ENCODE measurements at places on chromosomes 12 and 14.

DNA sequence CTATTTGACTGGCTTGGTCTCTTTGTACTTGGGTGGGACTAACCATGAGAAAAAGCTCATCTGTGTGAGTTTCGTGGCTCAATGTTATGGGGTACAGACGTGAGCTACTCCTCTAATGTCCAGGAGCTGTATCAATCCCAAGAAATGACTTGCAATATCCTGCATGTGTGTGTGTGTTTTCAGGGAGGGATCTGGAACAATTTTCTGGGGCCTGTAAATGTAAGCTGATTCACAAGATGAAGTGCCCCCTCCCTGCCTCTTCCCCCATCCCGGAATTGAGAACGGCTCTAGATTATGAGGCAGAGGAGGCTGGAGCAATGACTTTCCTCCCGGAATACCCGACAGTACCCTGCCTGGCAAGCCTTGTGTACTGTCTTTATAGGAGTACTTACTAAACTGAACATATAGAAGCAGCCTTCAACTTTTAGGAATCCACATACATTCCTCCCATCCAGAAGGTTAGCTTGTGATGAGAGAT lies 53.9 kb downstream of the TMX1 start:
- H3K27ac ChIP-seq = no peak overlapping the region
- no peaks in the 10 kb centered on the region for H3K27me3 ChIP-seq
- no peaks in the 10 kb centered on the region for H3K36me3 ChIP-seq
- DNase-seq = no peak
- peaks cover 8% of the 10 kb centered on the region for H3K4me1 ChIP-seq
- no peak overlapping the region for H3K4me3 ChIP-seq

- no peaks in the 10 kb centered on the region for H3K36me3 ChIP-seq
- peak overlapping the region; percentile 97 for H3K27ac ChIP-seq
- peak; percentile 92 for DNase-seq
Measured at GRCh38 chr12:113222730-113223531, 1.7 kb downstream of the TPCN1 start.

GRCh38 chr14:85438481-85438942 lies 91.4 kb upstream of the FLRT2 start:
- no peaks in the 10 kb centered on the region for H3K27me3 ChIP-seq
- no peaks in the 10 kb centered on the region for H3K36me3 ChIP-seq
- no peak overlapping the region for H3K27ac ChIP-seq
- no peak for DNase-seq
- no peak overlapping the region for H3K4me3 ChIP-seq

DNA sequence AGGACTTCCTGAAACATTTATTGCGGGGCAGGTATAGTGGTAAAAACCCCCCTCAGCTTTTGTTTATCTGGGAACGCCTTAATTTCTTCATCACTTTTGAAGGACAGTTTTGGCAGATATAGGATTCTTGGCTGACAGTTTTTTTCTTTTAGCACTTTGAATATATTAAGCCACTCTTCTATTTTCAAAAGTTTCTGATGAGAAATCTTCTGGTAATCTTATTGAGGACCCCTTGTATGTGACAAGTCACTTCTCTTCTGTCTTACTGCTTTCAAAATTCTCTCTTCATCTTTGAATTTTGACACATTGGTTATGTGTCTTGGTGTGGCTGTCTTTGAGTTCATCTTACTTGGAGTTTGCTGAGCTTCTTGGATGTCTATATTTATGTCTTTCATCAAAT lies 59.1 kb downstream of the ATP23 start:
- no peak overlapping the region for H3K27ac ChIP-seq
- no peaks in the 10 kb centered on the region for H3K36me3 ChIP-seq
- no peak overlapping the region for H3K4me3 ChIP-seq

DNA sequence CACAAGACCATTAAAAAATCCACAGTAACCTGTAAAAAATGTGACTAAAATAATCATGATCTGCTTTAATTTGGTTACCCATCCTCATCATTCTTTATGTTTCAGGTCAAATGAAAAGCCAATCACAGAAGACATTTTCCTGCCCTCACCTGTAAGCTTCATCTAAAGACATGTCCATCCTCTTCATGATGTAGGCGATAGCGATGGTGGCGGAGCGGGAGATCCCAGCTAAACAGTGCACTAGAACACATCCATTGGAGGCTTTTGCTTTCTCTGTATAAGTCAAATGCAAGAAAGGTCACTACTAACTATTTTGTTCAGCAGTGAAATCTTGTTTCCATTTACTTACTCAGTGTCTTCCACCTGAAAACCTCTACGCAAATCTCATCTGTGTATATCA lies 82.6 kb downstream of the DUSP16 start:
- DNase-seq = no peak
- H3K4me3 ChIP-seq = no peak overlapping the region
- no peaks in the 10 kb centered on the region for H3K27me3 ChIP-seq
- peaks cover 17% of the 10 kb centered on the region for H3K36me3 ChIP-seq
- no peaks in the 10 kb centered on the region for H3K4me1 ChIP-seq
- no peak overlapping the region for H3K27ac ChIP-seq

- no peaks in the 10 kb centered on the region for H3K27me3 ChIP-seq
- no peaks in the 10 kb centered on the region for H3K4me1 ChIP-seq
- no peaks in the 10 kb centered on the region for H3K36me3 ChIP-seq
- H3K4me3 ChIP-seq = no peak overlapping the region
- peak overlapping the region; percentile 23 for H3K27ac ChIP-seq
Measured at GRCh38 chr14:26841326-26841725, 243.5 kb upstream of the NOVA1 start.

DNA sequence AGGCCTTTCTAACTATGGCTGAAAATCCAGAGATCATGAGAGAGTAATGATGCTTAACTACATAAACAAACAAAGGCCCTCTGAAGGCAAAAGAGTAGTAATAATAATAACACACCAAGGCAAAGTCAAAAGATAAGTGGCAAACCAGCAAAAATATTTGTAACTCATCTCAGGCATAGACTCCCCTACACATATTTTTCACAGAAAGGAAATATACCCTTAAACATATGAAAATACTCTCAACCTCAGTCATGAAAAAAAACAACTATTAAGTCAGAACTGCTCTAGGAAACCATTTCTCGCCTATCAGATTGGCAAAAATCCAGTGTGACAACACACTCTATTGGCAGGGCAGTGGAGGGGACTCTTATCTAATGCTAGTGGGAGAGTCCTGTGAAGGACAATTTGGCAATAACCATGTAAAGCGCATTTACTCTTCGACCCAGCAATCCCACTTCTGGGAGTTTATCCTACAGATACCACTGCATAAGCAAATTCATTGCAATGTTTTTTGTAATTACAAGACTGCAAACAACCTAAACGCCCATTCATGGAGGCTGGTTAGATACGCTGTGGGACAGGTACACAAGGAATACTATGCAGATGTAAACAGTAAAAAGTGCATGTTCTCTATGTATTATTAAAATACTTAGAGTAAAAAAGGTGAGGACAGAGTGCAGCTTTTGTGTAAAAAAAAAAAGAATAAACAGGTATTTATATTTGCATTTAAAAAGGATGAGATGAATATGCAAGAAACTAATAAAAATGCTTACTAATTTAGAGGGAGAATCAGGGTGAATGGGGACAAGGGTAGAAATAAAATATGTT lies 26.0 kb upstream of the IL22 start:
- no peak for DNase-seq
- H3K4me1 ChIP-seq = no peaks in the 10 kb centered on the region
- H3K27ac ChIP-seq = no peak overlapping the region

DNA sequence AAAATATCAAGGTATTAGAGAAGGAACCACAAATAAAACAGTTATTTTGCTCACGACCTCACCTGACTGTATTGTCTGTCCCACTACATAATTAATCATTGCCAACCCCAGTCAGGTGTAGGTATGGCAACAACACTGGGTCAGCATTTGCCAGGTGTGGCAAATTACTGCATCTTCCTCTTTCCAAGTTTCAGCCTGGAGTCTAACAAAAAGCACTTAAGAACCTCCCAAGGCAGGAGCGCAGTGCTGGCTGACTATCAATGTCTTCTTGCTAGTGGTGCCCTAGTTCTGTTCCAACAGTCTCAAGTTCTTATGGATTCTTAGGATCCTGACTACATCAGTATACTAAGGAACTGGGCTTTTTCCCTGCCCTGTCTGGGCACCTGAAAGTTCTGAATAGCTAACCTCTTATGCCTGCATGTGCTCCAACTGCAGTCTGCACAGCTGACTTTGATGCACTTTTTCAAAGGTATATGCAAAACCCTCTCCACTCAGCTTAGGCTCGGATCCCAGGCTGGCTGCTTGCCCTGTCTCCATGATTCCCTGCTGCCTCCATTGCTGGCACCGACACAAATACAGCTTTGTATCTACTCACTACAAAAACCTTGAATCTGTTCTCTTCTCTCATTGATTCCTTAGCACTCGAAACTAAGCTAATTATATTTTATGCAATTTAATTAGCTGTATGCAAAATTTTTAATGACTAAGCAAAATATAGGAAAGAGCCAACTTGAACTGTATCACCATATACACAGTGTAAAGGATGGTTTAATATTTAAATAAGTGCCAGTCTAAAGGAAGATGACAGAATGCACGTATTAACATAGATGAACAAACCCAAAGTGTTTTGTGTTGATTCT lies 113.3 kb downstream of the PRKD1 start:
- no peaks in the 10 kb centered on the region for H3K27me3 ChIP-seq
- no peak overlapping the region for H3K4me3 ChIP-seq
- peaks cover 25% of the 10 kb centered on the region for H3K4me1 ChIP-seq
- H3K27ac ChIP-seq = no peak overlapping the region
- DNase-seq = no peak

DNA sequence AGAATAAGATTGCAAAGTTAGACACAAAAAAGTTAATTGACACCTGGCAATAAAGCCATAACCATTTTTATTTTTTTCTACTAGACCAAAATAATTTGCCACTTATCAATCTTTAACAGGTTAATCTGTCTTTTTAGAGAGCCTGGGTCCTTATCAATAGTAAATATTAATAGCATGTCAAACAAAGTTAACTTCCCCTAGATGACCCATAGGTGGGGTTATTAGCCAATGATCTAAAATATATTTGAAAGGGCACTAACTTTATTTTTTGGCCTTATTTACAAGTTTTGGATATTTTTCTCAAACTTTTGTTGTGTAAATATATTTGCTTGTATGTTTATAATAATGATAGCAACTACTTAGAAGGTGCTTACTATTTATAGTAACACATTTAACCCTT lies 3.9 kb downstream of the ANKRD33 start:
- DNase-seq = no peak
- no peak overlapping the region for H3K4me3 ChIP-seq
- H3K36me3 ChIP-seq = no peaks in the 10 kb centered on the region
- no peak overlapping the region for H3K27ac ChIP-seq

- H3K4me3 ChIP-seq = no peak overlapping the region
- DNase-seq = no peak
- no peaks in the 10 kb centered on the region for H3K27me3 ChIP-seq
- H3K27ac ChIP-seq = no peak overlapping the region
- H3K4me1 ChIP-seq = no peaks in the 10 kb centered on the region
Measured at GRCh38 chr12:68878846-68879245, 54.1 kb downstream of the CPM start.

DNA sequence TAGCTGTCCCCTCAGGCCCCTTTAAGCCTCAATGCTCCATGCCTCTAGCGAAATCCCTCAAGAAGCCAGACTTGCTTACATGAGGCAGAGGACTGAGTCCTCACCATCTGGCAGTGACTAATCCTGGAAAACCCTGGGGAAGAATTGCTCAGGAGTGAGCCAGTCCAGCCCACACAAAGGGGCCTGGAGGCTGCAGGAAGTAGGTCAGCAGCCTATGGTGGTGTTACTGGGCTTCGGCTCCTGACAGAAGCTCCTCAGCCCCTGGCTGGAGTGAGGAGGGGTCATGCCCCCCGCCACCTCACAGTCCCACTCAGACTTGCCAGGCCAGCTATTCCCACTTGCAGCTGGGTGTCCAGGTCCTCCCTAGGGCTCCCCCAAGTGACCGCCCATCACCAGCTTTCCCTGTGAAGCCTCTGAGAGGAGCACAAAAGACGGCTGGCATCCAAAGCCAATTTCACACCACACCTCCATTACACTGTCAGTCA lies 250.5 kb downstream of the DPF3 start:
- peaks cover 11% of the 10 kb centered on the region for H3K4me1 ChIP-seq
- DNase-seq = no peak
- no peak overlapping the region for H3K27ac ChIP-seq
- H3K27me3 ChIP-seq = no peaks in the 10 kb centered on the region
- no peak overlapping the region for H3K4me3 ChIP-seq
- no peaks in the 10 kb centered on the region for H3K36me3 ChIP-seq

DNA sequence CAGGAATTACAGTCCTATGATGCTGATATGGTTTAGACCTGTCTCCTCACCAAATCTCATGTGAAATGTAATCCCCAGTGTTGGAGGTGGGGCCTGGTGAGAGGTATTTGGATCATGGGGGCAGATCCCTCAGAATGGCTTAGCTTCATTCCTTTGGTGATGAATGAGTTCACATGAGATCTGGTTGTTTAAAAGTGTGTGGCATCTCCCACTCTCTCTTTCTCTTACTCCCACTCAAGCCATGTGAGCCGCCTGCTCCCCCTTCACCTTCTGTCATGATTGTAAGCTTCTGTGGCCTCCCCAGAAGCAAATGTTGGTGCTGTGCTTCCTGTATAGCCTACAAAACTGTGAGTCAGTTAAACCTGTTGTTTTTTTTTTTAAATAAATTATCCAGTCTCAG lies 89.4 kb upstream of the ARHGAP5 start:
- no peaks in the 10 kb centered on the region for H3K4me1 ChIP-seq
- H3K27ac ChIP-seq = no peak overlapping the region
- H3K36me3 ChIP-seq = no peaks in the 10 kb centered on the region
- no peak for DNase-seq
- no peaks in the 10 kb centered on the region for H3K27me3 ChIP-seq

GRCh38 chr12:121536899-121537813 lies 43.7 kb downstream of the KDM2B start:
- H3K36me3 ChIP-seq = no peaks in the 10 kb centered on the region
- H3K27me3 ChIP-seq = no peaks in the 10 kb centered on the region

- H3K27me3 ChIP-seq = no peaks in the 10 kb centered on the region
- no peaks in the 10 kb centered on the region for H3K4me1 ChIP-seq
- DNase-seq = no peak
Measured at GRCh38 chr14:72439707-72440106, 454.2 kb downstream of the DPF3 start.
